ENCODE measurements at places on chromosomes 2 and 18.
A peak's percentile ranks its signal among the peaks of the same experiment; 100 is the strongest.

GRCh38 chr2:77512507-77512906 lies 9.7 kb downstream of the LRRTM4 start:
- no peak for DNase-seq

DNA sequence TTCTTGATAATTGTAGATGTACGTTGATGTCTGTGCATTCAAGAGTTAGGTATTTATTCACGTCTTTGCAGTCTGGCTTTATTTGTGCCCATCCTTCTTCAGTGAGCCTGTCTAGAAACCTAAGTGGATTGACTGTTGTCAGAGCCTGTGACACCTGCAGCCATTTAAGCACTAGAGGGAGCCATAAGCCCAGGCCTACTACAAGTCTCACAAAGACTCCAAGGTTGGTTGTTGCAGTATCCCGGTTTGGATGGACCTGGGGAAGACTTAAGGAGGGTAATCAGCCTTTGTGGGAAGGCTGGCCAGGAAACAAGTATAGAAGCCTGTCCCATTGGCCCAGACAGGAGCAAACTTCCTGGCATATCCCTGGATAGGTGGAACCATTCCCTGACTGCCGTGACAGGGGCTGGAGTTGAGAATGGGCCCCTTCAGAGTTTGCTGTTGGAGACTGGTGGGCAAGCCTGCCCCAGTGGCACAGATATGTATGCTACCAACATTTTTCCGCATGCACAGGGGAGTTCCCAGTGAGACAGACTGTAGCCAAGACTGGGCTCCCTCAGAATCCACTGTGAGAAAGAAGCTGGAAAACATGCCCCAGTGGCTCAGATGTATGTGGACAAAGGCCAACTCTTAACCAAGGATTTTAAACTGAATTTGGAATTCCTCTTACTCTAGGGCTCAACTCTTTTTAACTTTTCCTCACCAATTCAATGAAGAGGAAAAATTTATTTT lies 9.3 kb upstream of the LRRC30 start:
- DNase-seq, result peak; percentile 21

DNA sequence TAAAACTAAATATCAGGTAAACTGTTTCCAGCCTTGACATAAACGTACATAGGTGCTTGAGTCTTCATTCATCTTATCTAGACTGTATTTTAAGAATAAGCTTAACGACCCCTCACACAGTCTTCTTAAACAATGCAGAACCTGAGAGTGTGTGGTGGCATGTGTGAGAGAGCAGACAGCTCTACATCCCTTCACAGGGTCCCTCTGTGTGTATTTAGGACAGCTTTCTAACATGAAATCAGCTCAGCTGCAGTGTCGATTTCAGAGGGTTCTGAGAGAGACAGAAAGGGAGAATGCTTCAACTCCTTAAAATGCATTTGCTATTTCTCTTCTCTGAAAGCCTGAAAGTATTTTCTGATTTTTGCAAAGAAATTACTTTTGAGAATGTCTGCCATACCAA lies 185.2 kb downstream of the GRB14 start:
- DNase-seq, result no peak

DNA sequence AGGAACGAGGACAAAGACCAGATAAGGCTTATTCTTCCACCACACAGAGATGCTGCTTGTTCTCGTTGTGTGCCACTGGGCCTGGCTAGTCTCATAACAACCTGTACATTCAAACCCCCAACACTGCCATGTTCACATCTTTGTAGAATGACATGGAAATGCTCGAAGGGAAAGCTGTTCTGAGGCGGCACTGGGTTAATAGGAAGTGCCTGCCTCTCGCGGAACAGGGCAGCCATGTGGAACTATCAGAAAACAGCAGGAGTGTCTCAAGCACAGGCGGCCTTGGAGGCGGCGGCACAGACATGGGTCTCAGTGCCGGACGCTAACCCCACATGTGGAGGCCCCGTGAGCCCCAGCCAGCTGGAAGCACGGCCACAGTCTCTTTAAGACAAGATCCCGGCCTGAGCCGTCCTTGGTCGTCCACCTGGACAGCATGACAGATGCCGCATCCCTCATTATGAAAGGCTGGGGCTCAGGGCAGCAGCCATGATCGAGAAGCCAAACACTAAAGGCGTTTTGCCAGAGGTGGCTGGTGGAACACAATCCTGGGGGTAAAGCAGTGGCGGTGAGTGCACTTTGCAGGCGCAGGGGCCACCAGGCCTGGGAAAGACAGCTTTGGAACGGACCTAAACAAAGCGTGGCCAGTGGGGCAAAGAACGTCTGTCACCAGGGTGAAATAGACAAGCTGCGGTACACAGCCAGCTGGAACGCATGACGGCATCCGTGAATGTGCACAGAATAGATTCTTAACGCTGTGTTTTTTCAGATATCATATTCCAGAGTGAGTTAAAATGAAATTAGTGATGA lies 161.0 kb downstream of the HDAC4 start:
- no peak for DNase-seq

DNA sequence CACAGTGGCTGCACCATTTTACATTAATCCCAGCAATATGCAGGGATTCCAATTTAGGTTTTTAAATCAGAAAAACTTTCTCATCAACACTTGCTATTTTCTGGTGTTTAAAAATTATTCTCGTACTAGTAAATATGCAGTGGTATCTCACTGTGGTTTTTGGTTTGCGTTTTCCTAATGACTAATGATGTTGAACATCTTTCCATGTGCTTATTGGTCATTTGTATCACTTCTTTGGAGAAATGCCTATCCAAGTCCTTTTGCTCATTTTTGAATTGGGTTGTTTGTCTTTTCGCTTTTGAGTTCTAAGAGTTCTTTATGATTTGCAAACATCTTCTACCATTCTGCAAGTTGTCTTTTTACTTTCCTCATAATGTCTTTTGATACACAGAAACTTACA lies 62.1 kb upstream of the TCF7L1 start:
- no peak for DNase-seq

GRCh38 chr18:79884963-79885728 lies 66.3 kb downstream of the SLC66A2 start:
- DNase-seq, result no peak

DNA sequence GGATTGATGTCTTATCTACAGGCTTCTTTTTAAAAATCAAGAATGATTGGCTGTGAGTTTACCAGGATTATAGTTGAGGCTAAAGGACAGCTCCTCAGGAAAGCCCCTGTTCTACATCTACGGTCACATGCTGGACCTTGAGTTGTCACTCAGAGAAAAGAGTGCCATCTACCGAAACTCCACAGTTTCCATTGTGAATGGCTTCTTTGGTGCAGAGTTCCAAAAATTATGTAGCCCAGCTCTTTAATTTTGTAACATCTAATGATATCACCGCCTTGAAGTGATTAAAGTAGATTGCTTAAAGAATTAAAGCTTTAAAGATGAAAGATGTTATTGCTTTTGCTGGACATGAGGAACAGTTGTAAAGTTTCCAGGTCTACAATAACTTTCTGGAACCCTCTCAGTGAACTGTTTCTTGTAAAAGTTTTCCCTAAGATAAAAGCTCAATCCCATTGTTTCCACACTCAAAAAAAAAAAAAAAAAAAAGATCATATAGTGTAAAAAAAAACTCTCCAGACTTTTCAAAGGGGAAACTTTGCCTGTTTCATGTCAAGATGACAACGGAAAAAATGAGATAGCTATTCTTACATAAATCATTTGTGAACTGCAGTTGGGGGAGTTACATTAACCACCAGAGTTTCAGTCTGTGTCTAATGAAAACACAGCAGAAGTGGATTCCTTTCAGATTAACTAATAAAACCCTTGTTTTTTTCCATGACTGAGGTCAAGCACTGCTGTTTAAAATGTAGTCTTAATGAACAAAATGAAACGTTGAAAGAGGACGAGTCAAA lies 4.3 kb downstream of the COL3A1 start:
- DNase-seq, result peak; percentile 80

DNA sequence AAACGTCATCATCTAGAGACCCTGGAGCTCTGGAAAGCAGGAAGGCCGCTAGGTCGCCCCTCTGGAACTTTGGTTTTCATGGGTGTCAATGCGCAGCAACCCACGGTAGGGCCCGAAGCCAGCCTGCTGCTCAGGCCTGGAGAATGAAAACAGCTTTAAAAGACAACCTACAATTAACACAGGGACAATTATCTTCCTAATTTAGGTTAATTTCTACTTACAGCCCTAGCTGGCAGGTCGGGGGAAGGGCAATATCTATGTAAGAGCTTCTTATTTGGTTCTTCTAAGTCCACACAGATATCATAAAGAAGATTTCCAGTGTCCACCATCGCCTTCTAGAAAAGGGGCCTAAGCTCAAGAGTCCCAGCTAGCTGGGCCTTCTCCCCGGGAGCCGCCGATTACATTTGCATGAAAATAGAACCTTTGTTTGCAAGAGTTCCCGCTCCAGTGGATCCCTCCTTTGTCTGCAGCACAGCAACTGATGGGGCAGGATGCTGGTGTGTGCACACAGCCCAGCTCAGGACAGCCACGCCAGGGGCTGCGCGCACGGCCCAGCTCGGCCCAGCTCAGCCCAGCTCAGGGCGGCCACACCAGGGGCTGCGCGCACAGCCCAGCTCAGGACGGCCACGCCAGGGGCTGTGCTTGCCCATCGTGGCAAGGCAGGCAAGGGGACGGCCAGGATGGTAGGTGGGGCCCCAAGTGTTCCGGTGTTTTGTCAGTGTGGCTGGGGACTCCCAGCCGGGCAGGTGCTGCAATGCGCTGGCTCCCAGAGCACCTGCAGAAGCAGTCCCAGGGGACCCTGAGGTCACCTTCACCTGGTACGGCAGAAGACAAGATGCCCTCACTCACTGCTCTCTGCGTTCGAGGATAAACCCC lies 109.1 kb downstream of the HDAC4 start:
- no peak for DNase-seq
